ENCODE measurements at places on chromosomes 4 and X.

GRCh38 chr4:106707776-106708463, 328.2 kb downstream of the DKK2 start:
- DNase-seq, result no peak

DNA sequence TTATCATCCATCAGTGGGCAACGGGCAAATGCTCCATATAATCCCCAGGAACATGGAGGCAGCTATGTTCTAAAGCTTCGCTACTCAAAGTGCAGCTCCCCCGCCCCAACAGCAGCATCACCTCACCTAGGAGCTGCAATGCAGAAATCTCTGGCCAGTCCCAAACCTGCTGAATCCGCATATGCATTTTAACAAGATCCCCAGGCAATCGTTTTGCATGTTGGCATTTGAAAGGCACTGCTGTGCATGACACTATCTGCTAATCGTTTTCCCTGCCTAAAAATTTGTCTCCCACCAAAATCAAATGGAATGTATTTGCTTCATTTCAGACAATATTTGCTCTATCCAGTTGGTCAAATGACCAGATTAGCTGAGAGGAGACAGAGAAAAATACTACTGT, 15.2 kb downstream of the ADGRG2 start:
- no peak for DNase-seq

- DNase-seq, result no peak
Observed at GRCh38 chr4:189202182-189202868, 738.3 kb upstream of the FRG1 start.

DNA sequence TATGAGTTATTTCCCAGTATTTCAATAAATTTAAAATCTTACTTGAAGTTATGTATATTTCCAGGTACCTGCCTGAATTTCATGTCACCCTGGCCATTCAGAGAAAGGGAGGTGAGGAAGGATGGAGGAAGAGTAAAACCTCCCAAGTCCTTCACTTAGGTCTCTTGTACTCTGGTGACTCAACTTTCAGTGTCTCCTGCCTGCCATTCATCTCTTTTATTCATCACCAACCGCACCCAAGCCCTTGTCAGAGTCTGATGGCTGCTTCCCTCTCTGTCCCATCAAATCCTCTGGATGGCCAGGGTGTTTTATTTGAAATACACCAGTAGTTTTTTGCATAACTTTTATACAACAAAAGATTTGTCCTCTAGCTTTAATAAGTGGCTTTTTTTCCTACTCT, 17.8 kb downstream of the TMPRSS11E start:
- DNase-seq, result no peak

GRCh38 chrX:118218079-118218478, 101.5 kb upstream of the KLHL13 start:
- DNase-seq, result no peak

- peak; percentile 48 for DNase-seq
Observed at GRCh38 chr4:87838890-87839591, 6.3 kb downstream of the MEPE start.

DNA sequence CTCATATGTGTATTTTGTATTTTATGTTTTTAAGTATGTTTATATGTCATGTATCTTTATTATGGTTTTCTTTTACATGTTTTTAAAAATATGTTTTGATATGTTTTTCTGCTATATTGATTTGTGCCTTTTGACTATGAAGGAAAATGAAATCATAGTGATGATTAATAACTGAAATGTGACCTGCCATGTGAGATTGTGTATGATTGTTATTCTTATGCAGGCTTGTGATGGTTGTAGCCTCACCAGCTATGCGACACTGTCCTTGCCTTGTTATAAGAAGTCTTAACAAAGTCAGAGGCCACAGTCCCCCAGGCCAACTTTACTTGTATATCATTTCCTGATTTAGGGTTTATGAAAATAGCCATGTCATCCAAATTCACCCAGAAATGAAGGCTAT, 83.2 kb downstream of the TMEM131L start:
- no peak for DNase-seq

DNA sequence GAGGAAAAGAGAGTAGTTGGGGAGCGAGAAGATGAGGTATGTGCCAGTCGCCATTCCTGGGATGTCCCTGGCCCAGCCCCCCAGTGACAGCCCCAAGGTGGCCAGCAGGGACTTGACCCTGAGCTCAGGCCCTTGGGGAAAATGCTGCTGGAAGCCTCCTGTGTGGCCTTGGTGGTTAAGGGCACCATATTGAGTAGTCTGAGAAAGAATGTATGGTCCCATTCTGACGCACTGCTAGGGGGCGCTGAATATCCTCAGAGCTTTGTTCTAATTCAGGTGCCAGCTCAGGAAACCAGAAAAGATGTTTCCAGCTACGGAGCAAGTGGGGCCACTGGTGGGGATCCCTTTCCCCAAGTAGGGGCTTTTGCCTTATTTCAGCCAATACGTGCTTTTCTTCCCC, 14.0 kb upstream of the UBA6 start:
- no peak for DNase-seq

- no peak for DNase-seq
Observed at GRCh38 chr4:69800599-69800998, 40.2 kb upstream of the SULT1B1 start.

DNA sequence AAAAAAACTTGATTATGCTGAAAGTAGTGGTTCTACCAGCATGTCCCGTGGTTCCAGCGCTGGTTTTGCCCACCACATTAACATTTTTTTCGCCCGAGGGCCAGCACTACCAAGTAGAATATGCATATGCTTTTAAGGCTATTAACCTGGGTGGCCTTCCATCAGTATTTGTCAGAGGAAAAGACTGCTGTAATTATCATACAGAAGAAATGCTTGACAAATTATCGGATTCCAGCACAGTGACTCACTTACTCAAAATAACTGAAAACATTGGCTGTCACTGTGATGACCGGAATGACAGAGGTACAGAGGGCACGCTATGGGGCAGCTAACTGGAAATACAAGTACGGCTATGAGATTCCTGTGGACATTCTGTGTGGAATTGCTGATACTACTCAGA, 34.6 kb downstream of the PRPS2 start:
- no peak for DNase-seq

GRCh38 chr4:120801137-120801758, 121.3 kb downstream of the PRDM5 start:
- DNase-seq, result no peak

- no peak for DNase-seq
Observed at GRCh38 chr4:112280386-112281056, 5.2 kb downstream of the TIFA start.

- no peak for DNase-seq
Observed at GRCh38 chr4:140044337-140044902, 109.6 kb downstream of the MAML3 start.

DNA sequence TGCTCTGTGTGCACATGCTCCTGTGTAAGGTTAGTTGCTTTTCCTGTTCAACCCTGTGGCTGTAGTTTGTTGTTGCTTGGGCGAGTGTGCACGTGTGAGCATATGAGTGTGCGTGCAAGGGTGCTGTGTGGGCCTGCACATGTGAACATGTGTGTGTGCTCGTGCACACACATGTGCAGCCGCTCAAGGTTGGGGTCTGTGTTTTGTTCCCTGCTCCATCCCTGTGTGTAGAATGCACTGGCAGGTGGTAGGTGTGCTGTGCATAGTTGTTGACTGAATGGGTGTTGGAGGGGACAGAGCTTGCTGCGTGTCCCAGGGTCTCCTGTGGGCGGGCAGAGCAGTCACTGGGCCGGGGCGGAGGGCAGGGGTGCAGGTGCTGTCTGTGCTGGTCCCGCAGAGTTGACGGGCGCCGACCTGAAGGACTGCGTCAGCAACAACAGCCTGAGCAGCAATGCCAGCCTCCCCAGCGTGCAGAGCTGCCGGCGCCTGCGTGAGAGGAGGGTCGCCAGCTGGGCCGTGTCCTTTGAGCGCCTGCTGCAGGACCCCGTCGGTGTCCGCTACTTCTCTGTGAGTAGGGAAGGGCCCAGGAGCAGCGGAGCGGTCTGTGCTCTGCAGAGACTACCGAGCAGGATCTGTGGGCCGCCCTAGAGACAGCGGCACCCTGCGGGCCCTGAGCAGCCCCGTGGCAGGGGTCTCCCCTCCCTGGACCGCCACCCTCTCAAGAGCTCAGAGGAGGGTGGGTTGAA, 27.9 kb upstream of the HGFAC start:
- no peak for DNase-seq

DNA sequence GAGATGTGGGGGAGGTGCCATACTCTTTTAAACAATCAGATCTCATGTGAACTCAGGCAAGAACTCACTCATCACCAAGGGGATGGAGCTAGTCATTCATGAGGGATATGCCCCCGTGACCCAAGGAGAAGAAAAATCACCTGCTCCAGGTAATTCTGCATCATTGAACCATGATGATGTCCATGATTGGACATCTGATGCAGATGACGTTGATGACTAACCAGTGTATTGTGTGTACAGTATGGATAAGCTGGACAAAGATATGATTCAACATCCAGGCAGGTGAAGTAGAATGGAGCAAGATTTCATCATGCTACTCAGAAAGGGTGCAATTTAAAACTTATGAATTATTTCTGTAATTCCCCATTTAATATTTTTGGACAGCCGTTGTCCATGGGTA, 286.4 kb upstream of the SMIM31 start:
- DNase-seq, result no peak

- DNase-seq, result no peak
Observed at GRCh38 chrX:1472975-1473374, 20.3 kb upstream of the ASMTL start.

GRCh38 chr4:184384056-184384809, 90.1 kb downstream of the IRF2 start:
- no peak for DNase-seq

DNA sequence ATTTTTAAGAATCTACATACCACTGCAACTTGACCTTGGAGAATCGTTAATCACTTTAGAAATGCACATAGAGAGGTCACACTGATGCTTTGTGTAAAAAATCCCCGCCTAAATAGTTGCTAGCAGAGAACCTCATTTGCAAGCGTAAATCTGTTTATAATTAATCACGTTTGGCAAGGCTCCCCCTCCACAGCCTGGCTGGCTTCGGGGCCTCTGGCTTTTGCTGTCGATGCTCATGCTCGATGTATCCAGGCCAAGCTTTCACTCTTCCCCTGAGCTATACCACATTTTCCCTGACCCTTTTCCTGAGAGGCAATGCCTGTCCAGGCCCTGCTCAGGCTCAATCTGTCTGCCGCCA, 23.4 kb downstream of the CYTL1 start:
- no peak for DNase-seq

GRCh38 chrX:65866773-65867172, 173.1 kb downstream of the VSIG4 start:
- no peak for DNase-seq

DNA sequence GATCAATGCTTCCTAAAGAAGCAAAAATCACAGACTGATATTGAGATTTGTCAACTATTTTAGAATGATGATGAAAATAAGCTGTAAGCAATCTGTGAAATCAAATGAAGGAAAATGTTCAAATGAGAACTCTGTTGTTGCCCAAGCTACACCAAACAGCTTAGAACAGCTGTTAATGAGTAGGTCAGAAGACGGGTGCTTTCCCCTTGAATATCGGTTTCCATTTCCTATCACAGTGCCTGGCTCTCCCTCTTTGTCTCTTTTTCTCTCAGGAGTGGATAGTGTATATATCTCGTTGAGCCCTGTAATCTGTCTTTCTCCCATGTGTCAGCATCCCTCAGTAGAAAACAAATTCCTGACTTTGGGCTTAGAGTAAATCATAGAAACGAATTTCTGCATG, 1592.9 kb upstream of the TENM3 start:
- no peak for DNase-seq

- DNase-seq, result no peak
Observed at GRCh38 chrX:42783451-42783850, 5.5 kb upstream of the PPP1R2C start.

Measured in hematopoietic multipotent progenitor cell (in vitro differentiated cells).